HCEC 1CT (cell line): ENCODE measurements at places on chromosomes 11 and 22.

DNA sequence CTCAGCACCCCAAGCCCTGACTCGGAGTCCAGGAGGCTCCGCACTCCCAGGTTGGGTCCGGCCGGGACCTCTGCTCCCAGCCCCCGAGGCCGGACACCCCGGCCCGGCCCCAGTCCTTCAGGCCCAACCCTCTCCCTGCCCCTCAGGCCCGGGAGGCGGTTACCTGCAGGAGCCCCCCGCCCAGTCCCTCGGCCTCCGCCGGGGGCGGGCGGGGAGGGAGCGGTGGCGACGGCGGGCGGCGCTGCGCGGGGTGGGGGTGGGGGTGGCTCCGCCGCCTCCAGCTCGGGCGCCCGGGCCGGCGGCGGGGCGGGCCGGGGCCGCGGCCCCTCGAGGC lies 310 bp downstream of the TCF20 start:
- no peak for DNase-seq

DNA sequence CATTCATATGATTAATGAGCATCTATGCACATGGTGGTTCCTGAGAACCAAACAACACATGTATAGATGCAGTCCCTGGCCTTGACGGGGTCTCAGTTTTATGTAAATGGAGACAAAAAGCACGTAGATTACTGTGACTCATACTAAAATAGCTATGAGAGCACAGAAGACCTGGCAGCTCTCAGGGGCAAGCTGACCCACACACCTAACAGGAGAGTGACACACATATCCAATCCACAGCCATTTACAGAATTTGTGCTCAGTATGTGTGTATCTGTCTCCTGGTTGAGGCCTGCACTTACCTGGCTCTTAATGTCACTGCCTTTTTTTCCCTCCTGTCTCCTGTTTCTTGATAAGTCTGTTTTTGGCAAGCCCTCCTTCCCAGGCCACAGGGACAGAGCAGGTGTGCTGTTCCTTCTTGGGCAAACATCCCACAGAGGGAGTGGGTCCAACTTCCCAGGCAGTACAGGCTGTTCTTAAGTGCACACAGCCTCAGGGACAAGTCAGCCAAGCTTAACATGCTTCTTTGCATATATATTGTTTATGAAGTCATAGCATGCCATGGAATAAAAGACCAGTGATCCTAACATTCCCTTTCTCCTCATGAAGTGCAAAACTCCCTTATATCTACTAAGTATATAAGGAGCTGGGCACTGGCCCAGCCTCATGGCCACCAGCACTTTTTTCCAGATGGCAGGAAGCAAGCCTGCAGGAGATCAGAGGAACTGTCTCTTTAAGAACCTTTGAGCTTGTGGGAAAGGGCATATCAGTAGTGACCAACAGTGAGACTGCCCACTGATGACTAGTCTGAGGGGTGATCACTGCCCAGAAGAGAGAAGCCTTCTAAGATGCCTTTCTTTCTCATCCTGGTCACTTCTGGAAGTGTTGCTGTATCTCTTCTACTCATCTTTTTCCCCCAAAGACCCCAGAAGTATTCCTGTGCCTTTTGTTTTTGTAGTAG lies 124.7 kb upstream of the CCDC90B start:
- no peak for DNase-seq

- peak; percentile 36 for DNase-seq
Observed at GRCh38 chr11:94141511-94142307, 13.1 kb downstream of the PANX1 start.

DNA sequence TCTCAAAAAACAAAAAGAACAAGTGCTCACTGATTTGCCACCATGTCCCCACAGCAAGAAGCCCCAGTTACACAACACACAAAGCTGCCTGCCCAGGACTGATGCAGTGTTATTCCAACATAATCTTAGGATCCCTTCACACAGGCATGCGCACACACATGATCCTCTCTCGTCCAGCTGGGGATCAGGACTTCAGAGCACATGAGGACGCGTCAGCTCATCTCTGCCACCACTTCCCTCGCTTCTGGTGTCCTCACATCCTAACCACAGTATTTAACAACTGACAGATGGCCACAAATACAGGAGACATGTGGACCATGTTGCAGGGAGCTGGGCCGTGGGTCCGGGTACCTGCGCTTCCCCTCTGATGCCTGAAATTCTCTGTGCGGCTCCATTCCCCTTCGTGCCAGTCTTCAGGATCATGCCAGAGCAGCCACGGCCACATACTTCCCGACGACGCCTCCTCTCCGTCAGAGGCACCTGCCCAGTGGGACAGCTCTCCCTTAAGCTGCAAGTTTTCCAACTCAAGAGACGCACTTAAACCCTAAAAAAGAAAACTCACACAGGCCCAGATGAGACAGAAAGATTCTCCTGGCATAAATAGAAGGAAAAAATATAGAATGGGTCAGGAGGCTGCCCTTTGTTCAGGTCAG lies 68.3 kb downstream of the PACSIN2 start:
- no peak for DNase-seq

DNA sequence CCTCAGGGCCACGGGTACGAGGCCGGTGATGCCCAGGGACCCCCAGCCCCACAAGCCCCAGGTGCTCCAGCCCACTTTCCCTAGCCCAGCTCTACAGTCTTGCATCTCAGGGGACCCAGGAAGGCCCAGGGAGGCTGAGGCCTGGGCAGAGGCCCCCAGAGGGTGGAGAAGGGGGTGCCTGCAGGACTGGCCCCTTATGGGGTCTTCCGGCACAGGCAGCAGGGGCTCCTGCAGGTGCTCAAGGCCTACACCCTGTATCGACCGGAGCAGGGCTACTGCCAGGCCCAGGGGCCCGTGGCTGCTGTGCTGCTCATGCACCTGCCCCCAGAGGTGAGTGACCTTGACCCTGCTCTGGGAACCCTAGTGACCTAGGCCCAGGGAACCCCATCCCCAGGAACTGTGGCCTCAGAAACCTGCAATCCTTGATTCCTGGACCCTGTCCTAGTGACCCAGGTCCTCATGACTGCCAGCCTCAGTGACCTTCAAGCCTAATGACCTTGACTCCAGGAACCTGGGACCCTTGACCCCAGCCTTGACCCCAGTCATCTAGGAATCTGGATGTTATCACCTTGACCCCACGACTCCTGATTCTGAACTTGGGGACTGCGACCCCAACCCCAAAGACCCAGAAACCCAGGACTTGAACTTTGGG lies 1.9 kb downstream of the TBC1D10C start:
- DNase-seq: no peak

- DNase-seq: no peak
Observed at GRCh38 chr22:19149047-19149883, 827 bp downstream of the GSC2 start.

DNA sequence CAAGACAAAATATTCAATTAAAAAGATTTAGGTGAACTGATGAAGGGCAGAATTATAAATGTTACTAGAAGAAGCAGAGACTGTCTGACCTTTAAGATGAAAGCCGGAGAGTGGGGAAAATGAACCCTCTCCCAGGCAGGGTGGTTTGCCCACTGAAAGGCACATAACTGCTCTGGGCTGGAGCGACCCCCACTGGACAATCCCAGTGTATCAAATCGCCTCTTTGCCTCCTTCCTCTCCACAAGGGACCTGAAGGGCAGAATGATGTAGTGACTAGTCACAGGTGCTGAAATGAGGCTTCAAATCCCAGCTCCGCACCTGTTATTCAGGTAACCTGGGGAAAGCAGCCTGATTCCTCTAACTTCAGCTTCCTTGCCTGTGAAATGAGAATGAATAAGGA lies 69.0 kb downstream of the EFCAB6 start:
- no peak for DNase-seq

DNA sequence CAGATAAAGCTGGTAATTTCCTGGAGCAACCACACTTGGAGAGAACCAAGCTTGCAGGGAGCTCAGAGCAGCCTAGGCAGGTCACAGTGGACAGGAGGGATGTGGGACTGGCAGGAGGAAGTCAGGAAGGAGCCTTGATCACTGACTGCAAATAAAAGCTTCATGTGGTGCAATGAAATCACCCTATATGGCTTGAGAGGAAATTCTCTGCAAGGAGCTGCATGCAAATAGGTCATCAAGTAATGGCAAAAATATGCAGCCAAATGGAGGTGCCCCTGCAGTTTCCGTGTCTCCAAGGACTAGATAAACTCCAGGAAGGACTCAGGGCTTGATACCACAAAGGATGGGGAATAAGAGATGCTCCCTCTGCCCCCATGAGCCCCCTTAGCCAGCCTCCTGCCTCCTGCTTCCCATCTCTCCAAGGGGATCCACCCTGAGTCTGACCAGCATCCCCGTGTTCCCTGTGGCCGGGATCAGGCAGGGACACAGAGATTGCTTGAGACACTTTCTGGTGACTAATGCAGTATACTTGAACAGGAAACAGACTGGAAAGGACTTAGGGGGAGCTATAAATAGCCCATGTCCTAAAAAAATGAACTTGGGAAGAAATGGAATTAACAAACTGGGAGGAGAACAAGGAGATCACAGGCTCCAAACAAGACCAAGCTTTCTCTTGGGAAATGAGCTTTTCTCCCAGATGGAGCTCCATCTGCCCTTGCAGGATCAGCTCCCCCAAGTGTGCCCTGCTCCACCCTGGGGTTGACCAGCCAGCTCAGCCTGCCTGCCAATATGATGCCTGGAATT lies 23.9 kb upstream of the MICAL2 start:
- DNase-seq: peak; percentile 99

DNA sequence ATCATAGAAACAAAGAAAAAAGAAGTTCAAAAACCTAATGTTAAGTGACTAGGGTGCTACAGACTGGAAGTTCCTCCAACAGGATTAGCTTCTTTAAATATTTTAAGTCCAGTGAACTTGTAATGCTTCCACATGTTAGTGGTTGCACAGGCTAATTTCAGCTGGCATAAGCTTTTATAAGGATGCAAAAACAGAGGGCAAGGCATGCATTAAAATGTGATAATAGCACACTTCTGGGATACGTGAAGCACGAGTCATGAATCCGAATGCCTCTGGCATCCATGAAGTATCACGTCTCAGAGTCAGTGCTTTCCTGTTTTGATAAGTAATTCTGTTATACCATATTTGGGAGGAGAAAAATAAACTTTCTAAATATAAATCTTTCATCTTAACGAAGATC lies 106.8 kb downstream of the DCDC1 start:
- peak; percentile 14 for DNase-seq

DNA sequence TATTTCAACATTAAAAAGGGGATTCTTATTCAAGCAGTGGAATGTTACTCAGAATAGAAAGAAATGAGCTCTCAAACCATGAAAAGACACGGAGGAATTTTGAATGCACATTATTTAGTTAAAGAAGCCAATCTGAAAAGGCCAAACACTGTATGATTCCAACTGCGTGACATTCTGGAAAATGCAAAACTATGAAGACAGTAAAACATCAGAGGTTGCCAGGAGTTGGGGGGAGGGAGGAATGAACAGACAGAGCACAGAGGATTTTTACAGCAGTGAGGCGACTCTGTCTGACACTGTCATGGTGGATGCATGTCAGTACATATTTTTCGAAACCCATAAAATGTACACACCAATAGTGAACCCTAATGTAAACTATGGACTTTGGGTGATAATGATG lies 22.9 kb upstream of the THY1 start:
- no peak for DNase-seq

DNA sequence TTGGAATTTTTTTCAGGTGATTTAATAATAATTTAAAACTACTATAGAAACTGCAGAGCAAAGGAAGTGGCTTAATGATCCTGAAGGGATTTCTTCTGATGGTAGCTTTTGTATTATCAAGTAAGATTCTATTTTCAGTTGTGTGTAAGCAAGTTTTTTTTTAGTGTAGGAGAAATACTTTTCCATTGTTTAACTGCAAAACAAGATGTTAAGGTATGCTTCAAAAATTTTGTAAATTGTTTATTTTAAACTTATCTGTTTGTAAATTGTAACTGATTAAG lies 3.4 kb downstream of the MALAT1 start:
- DNase-seq: no peak

GRCh38 chr22:23709107-23709506 lies 18.3 kb downstream of the RGL4 start:
- DNase-seq: no peak

DNA sequence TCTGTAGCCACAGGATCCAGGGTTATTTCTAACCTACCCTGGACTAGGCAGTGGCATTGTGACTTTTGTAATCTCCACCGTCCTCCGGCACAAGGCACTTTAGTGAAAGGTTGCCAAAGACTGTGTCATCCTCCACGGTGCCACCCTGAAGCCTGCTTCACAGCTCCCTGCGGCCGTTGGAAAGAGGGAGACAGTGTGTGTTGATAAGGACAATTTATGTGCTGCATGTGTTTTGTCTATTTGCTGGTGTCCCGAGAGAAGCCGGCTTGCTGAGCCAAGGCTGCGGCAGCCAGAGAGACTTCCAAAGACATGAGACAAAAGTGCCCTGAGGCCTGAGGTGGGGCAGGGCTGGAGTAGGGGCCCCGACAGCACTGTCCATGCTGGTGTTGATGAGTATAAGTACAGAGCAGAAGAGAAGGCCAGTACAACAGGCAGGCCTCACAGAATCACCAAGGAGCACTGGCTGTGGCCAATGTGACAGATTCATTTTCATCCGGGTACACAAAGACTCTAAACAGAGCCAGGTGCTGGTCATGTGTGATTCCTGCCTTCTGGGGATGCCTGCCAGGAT lies 40.9 kb downstream of the GALNT18 start:
- no peak for DNase-seq

GRCh38 chr11:12871788-12872321 lies 137.3 kb upstream of the RASSF10 start:
- no peak for DNase-seq

- DNase-seq: no peak
Observed at GRCh38 chr22:43926349-43926710, 2.7 kb downstream of the PNPLA3 start.

- DNase-seq: peak; percentile 41
Observed at GRCh38 chr22:28002863-28003565, 84.0 kb upstream of the PITPNB start.

GRCh38 chr11:18088966-18089365 lies 16.9 kb downstream of the SAAL1 start:
- DNase-seq: no peak

DNA sequence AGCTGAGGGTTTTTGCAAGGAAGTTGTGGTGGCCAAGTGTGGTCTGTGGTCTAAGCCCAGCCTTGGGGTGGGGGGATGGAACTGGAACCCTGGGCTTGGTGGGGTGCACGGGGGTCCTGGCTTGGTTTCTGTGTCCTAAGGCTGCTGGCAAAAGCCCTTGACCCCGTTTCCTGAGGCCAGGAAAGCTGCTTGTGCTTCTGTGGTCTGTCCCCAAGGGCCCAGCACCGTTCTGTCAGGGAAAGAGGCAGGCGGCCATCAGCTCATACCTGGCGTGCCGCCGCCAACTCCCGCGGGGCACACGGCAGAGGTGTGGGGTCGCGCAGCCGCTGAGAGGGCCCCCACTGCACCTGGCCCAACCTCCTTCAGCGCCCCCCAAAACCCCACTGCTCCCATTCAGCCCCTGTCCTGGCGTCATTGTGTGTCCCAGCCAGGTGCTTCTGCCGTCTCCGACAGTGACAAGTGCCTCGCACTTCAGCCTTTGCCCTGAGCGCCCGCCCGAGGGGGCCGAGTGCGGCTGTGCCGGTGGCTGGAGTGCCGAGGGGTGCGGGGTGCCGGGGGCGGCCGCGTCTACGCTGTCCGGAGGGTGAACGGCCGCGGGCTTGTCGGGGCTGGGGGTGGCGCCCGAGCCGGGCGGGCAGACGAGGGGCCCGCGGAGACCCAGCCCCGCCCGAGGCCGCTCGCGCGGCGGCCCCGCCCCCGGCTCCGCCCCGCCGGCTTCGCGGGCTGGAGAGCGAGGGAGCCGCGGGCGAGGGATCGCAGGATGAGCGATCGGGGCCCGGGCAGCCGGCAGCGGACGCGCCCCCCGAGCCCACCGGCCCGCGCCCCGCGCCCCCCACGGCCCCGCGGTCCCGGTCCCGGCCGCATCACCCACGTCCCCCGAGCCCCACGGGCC lies at the start of gene CNIH2:
Gene CNIH2 (plus strand): TSS at position 705 of the 892 bp plus-strand sequence. CDS start 282 bp downstream, outside the sequence.
- no peak for DNase-seq

- no peak for DNase-seq
Observed at GRCh38 chr22:27116312-27117086, 459.1 kb downstream of the MIAT start.
